ENCODE measurements at places on chromosomes 4 and X.

GRCh38 chr4:27327421-27328181 lies 467.0 kb downstream of the STIM2 start:
- DNase-seq = no peak

DNA sequence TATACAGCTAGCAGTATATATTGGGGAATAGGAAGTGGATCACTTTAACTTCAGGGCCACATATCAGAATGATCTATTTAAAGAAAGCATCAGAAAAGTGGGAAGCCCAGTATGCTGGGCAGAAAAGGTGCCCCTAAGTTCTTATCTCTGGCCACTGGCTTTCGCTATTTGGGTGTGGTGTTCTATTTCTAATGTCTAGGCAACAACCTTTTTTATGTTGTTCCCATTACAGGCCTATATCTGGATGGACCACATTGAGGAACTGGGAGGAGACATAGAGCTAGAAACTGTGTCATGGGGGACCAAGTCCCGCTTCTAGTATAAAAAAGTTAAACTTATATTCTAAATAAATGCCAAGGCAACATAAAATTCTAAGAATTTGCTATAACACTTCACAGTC lies 935.6 kb downstream of the PDHA2 start:
- no peak for DNase-seq

- peak; percentile 88 for DNase-seq
Observed at GRCh38 chrX:48918643-48919340, at the start of gene PIM2. Gene PIM2, minus strand, starts transcription at chrX:48919024. Its CDS starts 190 bp downstream, at chrX:48918834.

GRCh38 chr4:187444061-187444460 lies 551.5 kb upstream of the ZFP42 start:
- no peak for DNase-seq

GRCh38 chr4:155197757-155198156 lies 10.7 kb upstream of the NPY2R start:
- no peak for DNase-seq

DNA sequence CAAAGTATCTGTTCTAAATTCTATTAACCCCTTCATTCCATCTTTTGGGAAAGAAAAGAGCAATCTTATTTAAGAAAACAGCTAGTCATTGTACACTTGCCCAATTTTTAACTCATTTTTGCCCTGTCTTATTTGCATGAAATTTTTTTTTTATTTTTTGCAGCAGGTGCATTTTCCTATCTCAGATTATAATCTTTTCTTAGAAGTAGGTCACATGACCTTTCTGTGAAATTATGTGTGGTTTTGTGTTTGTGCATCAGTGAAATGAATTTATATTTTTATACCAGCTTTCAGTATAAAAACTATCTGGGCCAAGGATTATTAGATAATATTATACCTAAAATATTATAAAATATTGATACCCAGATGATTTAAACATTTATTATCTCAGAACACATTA lies 145.6 kb downstream of the INPP4B start:
- DNase-seq = no peak

DNA sequence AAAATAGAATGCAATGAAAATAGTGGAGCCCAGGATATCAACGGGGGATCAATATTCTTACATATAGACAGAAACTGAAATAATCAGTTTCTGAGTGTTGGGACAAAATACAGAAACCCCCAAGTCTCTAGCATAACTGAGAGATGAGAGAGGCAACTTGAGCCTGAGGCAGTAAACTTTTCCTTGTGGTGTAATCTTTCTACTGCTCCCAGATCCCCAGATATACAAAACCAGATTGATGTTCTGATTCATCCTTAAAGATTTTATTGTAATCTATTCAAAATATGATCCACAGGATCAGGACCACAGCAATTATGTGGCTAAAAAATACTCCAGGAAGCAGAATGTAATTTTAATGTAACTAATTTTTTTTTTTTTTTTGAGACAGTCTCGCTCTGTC lies 2282.6 kb downstream of the ARAP2 start:
- no peak for DNase-seq

GRCh38 chr4:150562250-150562649 lies 19.7 kb upstream of the MAB21L2 start:
- DNase-seq = no peak

GRCh38 chr4:96519291-96519690 lies 679.4 kb downstream of the PDHA2 start:
- no peak for DNase-seq

- DNase-seq = no peak
Observed at GRCh38 chr4:59243038-59243437, 1957.1 kb upstream of the ADGRL3 start.

GRCh38 chr4:183139058-183139750 lies 40.1 kb downstream of the WWC2 start:
- no peak for DNase-seq

DNA sequence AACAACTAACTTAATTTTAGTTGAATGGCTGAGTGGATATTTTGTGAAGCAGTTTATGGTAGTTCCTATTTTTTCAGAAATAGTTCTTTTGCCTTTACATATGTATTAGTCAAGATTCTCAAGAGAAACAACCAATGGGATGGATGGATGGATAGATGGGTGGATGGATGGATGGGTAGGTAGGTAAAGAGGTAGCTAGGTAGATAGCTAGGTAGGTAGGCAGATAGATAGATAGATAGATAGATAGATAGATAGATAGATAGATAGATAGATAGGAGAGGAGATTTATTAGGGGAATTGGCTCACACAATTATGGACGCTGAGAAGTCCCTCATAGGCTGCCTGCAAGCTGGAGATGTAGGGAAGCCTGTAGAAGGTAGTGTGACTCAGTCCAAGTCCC lies 74.0 kb upstream of the NUDT6 start:
- DNase-seq = no peak

- DNase-seq = no peak
Observed at GRCh38 chr4:78609580-78609979, 58.0 kb downstream of the ANXA3 start.

DNA sequence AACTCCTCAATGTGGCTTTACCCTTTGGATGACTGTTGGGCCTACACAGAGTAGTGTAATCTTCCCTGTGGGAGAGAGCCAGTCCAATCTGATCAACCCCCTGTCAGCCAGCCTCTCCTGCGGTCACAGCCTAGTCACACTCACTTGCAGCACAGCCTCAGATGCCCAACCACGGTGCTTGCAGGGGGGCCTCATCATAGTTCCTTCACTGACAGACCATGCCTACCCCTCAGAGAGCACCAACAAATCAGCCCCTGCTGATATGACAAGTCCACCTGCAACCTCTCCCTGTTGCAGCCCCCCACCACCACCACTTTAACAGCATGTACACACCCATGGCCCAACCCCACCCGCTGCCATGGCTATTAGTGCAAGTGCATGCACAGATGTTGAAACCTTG lies 146.8 kb downstream of the HMGN5 start:
- DNase-seq = no peak

GRCh38 chrX:83511208-83511607 lies 3.1 kb downstream of the POU3F4 start:
- DNase-seq = no peak

DNA sequence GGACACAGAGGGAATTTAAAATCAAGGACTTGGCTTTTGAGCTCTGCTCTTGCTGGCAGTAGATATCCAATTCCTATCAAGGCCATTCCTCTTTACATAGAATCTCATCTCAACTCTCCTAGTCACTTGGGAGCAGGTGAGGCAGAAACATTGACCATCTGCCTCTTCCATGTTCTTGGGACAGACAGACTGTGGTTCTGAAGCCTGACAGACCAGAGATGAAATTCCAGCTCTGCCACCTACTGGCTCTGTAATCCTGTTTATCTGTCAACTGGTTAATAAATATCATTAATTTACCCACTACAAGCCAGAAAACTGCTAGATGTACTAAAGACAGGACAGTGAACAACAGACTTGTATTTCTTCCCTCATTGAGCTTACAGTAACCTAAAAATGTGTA lies 300.8 kb downstream of the ADGRL3 start:
- no peak for DNase-seq

GRCh38 chrX:140744085-140744484 lies 34.5 kb downstream of the LINC00632 start:
- no peak for DNase-seq

- no peak for DNase-seq
Observed at GRCh38 chrX:99572711-99573110, 837.4 kb downstream of the PCDH19 start.

GRCh38 chrX:39261446-39262147 lies 460.3 kb downstream of the MID1IP1 start:
- peak; percentile 13 for DNase-seq

GRCh38 chr4:93319041-93319440 lies 509.5 kb upstream of the ATOH1 start:
- no peak for DNase-seq

- no peak for DNase-seq
Observed at GRCh38 chrX:135484641-135485289, 35.7 kb upstream of the INTS6L start.

DNA sequence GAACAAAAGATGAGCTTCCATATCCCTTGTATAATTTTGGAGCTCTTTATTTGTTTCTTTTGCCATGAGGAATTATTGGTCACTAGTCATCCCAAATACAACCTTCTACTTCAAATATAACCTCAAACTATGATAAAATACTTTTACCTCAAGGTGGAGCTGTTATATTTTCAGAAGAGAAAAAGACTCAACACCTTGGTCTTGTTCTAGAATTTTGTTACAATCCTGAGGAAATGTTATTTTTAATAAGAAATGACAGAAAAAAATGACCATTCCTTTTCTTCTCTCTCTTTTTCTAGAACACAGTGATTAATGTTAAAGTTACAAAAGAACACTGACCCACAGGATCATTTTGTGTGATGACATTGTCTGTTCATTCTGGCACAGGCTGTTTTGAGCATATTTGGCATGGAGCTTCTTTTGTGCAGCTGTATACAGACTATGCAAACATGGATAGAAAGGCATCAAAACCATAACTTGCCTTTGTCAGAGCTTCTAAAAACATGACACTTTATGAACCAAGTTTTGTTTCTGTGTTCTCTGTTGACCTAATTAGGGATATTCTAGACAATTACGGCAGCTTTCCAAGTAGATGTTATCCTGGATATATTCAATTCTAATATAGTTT lies 159.6 kb upstream of the CTSO start:
- no peak for DNase-seq

GRCh38 chr4:112520598-112521122 lies 4.7 kb upstream of the NEUROG2 start:
- DNase-seq = no peak

- no peak for DNase-seq
Observed at GRCh38 chrX:70128071-70128470, 5.2 kb upstream of the IGBP1 start.

DNA sequence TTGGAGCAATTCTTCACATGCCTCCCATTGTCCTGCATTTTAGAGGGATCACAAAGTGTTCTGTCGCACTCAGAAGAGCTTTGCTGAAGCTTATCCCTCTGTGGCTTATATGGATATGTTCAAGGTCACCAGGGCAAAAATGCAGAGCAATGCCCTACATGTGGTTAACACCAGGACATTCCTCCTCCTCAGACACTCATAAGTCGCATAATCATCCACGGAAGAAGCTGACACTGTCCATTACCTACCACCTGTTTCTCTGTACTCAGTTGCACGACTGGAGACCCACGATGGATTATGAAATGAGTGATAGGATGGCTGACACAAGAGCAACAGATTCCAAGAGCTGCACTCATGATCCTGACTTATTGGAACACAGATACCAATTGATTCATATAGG lies 68.7 kb upstream of the PRDX4 start:
- DNase-seq = no peak

Data from NCI-H1436 (cell line).